ENCODE measurements at places on chromosomes 7 and 10.

GRCh38 chr7:4882169-4883032 is 1.1 kb downstream of the RADIL start:
- no peak for DNase-seq

- DNase-seq, result no peak
These were observed 67.5 kb downstream of the ATXN7L1 start for GRCh38 chr7:105808703-105809590.

DNA sequence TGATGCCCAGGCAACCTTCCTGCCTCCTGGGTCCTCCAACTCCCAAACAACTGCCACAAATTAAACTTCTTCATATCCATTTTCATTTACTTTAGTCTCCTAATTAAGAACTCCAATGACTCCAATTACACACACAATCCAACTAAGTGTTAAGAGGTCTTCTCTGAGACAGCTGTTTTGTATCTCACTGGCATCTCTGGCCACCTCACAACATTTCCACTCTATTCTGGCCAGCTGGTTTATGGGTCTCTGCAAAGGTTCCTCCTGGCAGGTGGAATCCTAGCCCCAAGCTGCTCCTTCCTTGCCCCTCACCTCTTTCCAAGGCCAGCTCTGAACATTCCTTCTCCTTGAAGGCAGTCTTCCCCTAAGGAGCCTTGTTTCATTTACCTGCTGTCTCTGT is 123.1 kb upstream of the HPS1 start:
- DNase-seq, result no peak

DNA sequence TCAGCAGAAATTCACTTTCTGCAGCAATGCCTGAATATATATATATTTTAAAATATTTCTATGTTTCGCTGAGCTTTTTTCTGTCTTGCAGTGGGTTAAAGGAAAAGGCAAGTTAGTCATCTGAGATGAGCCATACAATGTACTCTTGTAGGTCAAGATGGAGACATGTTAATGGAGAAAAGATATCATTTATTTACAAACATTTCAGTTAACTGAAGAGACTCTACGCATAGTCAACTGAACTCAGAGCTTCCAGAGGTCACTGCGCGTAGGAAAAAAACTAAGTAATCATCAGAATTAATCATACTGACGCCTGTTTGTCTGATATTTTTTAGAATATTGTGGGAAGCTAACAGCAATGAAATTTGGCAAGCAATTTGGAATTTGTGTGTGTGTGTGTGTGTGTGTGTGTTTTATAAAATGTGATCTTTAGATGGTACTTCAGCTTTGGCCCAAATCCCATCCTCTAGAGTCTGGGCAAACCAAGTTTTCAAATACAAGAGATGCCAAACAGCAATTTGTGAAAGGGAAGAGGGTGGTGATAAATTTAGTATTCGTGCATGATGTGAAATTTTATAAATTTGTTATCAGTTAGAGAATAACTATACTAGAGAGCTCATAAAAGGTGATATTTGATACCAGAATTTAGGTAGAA is 193.9 kb upstream of the AGR3 start:
- DNase-seq, result no peak

DNA sequence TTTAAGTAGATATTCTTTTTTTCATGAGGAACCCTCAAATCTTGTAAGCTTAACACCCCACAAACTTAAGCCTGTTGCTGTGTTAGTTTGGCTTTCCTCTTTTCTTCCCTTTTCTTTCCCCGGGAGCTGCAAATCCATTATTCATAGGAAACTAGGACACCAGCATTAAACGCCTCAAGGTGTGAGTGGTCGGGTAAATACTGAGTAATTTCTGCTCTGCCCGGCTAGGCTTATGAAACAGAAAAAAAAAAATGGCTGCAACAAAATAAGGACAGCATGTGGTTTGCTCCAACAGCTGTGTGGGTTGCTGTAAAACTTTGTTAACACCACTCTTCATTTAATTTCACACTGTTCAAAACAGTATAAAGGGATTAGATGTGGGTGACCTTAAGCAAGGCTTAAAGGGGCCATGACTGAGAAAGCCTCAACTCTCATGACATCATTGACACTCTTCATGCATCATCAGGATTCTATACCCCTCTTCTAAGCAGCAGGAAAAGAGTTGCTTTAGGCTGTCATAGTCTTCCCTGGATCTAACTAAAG is 104.1 kb downstream of the AOAH start:
- DNase-seq, result no peak

DNA sequence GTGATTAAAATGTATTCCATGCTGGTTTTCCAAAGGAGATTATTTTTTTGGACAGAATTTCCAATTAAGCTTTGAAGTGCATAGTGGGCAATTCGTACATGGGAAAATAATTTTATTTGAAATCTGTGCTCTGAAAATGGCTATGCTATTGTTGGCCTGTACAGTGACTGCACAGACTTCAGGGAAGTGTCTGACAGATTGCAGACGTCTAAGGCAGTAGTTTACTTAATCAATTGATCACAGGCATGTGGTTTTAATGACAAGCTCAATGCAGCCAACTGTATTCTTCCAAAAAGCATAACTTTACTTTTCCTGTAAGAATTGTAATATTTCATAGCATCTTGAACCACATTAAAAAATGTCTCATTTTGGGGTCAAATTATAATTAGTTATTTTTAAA is 102.0 kb downstream of the SEMA3C start:
- no peak for DNase-seq

- no peak for DNase-seq
These were observed 182.8 kb upstream of the ZNF804B start for GRCh38 chr7:88576720-88577119.

DNA sequence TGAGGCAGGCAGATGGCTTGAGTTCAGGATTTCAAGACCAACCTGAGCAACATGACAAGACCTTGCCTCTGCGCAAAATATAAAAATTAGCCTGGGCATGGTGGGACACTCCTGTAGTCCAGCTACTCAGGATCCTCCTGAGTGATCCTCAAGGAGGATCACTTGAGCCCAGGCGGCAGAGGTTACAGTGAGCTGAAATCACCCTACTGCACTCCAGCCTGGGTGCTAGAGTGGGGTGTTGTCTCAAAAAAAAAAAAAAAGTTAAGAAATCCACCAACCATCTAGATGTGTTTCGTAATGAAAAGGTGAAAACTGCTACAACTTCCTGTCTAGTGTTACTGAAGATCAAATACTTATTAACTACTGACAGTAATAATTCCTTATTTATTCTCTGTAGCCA is 8.1 kb downstream of the GLCCI1 start:
- DNase-seq, result no peak

DNA sequence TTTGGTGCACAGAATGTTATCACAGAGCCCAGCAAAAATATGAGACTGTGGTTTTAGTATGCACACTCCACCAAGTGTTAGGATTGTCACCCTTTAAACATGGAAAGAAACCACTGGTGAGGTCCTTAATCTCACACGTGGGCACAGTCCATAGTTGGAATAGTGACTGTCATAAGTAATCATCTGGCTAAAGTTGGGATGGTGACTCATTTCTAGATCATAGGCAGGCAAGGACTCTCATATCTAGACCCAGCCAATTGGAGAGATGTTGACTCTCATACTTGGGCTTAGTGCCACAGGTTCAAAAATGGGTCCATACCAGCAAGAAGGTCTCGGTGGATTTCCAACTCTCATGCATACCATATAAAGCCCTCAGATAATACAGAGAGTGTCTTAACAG is 39.6 kb upstream of the ZNF680 start:
- DNase-seq, result no peak
